Right kidney (tissue), 9 donors: ENCODE measurements at places on chromosomes 1 and 21.

GRCh38 chr1:188669728-188670382 lies 1807.8 kb downstream of the BRINP3 start:
- no peak for DNase-seq

- DNase-seq: no peak
Measured at GRCh38 chr1:246279402-246279801, 227.7 kb downstream of the SMYD3 start.

DNA sequence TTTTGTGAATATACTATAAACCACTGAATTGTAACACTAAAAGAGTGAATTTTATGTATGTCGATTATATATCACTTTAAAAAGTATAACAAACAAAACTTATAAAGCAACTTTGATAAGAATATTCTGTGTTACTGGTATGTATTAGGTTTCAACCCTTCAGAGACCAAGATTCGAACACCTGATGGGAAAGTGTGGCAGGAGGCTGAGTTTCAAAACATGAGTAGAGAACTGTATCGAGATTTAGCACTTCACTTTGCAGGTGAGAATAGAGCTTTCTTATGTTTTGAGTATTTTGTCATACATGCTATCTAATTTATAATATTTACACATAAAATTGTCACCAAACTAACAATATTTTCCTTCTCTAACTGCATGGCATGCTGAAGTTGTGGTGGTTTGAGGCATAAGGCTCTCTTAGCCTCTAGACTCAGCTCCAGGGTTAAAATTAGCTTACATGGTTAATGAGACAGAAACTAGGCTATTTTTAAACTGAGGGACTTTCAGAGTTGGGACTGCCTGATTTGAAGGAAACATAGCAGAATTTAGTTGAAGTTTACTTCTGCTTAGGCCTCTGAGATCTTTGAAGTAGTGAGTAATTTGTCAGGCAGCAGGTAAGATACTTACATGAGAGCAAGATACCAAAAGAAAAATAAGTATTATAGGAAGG lies 48.6 kb downstream of the CEP350 start:
- DNase-seq: no peak

DNA sequence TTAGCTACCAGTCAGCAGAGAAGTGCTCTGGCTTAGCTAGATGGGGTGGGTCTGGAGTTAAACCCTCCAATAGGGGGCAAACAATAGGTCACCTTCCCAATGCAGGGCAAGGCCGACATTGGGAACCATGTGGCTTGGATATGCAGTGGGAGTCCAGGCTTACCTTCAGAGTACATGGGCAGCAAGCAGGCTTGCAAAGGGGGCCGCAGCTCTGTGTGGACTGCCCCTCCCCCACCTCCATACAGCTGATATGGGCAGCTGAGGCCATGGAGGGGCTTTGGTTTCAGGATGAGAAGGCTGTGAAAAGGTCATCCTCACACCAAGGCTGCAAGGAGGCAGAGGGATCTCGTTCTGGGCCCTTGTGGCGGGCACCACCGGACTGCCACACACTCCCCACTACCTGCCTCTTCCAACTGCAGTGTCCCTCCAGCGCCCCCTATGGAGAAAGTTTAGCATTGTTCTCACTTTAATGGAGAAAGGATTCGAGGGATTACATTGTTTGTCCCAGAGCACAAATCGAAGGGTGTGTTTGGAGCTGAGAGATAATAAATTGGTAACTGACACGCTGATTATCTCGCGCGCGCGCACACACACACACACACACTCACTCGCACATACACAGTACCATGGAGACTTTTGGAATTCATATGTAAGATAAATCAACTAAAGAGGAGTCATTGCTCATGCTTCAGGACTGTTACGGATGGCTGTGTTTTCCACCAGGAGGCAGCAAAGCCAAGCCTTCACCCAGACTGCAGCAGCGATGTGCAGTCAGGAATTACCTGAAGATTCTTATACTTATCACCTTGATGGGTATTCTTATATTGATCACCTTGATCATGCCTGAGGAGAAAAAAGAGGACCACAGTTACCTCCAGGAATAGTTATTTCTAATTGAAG lies 7.0 kb upstream of the SMCP start:
- DNase-seq: peak; percentile 23

GRCh38 chr1:32754317-32755097 lies 51.9 kb upstream of the SYNC start:
- peak; percentile 79 for DNase-seq

GRCh38 chr21:31426235-31426797 lies 82.3 kb upstream of the TIAM1 start:
- no peak for DNase-seq

DNA sequence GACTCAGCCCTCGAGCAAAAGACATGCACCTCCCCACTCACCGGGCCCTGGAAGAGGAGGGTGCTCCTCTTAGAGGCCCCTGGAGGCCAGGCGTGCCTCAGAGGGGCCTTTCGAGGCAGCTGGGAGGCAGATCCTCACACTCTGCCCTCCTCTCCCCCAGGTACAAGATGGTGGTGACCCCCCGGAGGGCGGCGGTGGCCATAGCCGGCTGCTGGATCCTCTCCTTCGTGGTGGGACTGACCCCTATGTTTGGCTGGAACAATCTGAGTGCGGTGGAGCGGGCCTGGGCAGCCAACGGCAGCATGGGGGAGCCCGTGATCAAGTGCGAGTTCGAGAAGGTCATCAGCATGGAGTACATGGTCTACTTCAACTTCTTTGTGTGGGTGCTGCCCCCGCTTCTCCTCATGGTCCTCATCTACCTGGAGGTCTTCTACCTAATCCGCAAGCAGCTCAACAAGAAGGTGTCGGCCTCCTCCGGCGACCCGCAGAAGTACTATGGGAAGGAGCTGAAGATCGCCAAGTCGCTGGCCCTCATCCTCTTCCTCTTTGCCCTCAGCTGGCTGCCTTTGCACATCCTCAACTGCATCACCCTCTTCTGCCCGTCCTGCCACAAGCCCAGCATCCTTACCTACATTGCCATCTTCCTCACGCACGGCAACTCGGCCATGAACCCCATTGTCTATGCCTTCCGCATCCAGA lies 10.4 kb downstream of the MYBPH start:
- DNase-seq: no peak

GRCh38 chr1:118948846-118949245 lies 39.3 kb downstream of the TBX15 start:
- DNase-seq: no peak

- DNase-seq: no peak
Measured at GRCh38 chr1:3430820-3431219, 23.6 kb upstream of the ARHGEF16 start.

GRCh38 chr1:7261490-7261889 lies 476.2 kb downstream of the CAMTA1 start:
- DNase-seq: no peak

DNA sequence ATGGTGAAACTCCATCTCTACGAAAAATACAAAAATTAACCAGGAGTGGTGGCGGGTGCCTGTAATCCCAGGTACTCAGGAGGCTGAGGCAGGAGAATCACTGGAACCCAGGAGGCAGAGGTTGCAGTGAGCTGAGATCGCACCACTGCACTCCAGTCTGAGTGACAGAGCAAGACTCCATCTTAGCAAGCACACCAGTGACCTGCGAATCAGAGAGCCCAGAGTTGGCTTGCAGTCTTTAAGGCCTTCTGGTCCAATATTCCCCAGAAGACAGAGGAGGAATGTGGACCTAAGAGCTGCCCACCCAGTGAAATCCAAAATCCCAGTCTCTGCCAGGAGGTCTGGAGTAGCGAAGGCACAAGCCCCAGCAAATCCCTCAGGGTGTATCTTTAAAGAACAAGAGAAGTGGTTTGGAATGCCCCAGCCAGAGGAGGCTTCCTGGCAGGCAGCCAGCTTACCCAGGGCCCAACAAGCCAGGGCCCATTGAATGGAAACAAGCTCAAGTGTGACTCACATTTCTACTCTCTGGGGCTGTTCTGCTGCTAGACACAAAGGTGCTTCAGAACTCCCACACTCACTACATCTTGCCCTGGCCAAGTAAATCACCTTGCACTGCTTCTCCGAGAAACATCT lies 23.9 kb downstream of the GPR161 start:
- no peak for DNase-seq

DNA sequence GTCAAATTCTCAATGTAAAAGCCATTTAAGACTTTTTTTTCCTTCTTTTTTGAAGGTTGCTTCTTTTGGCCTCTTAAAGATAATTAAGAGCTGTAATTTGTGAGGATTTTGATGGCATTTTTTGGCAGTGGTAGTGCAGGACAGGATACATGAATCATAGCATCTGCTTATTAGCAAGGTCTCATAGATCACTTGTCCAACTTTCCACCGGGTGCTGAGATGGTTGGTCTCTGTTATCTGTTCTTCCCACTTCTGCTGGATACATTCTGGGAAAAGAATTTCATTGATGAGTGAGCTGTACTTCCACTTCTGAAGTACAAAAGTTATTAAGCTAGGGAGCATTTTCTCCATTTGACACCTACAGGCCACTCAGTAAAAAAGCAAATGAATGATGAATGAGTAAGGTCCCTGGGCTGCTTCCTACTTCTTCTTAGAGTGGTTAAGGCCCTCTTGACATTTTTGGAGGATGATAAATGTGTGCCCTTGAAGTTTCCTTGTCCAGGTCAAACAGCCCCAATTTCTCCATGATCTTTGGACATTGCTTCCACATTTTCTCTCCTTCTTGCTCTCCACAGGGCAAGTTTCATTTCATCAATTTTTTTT lies 100.6 kb downstream of the ROR1 start:
- no peak for DNase-seq

DNA sequence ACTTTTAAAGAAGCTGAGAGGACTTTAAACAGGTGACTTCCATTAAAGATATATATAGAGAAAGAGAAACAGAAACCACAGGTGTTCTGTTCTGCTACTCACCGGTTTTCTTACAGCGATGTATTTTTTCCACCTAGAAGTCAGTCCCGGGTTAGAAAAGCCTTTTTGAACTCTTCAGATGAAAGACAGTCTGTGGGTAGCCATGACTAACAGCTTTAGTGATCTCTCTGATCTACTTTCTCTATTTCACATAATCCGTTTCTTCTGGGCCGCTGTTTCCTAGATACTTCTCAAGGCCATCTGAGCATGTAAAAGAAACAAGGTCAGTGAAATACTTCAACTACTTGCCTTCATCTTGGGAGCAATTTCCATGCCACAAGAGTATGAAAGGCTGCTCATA lies 25.1 kb downstream of the WDR64 start:
- no peak for DNase-seq
